ENCODE measurements at places on chromosomes 11 and 22. TPM values are rescaled to one million over a fixed set of nuclear protein-coding genes. Genes with fewer than 3 reads are reported as not detected.

DNA sequence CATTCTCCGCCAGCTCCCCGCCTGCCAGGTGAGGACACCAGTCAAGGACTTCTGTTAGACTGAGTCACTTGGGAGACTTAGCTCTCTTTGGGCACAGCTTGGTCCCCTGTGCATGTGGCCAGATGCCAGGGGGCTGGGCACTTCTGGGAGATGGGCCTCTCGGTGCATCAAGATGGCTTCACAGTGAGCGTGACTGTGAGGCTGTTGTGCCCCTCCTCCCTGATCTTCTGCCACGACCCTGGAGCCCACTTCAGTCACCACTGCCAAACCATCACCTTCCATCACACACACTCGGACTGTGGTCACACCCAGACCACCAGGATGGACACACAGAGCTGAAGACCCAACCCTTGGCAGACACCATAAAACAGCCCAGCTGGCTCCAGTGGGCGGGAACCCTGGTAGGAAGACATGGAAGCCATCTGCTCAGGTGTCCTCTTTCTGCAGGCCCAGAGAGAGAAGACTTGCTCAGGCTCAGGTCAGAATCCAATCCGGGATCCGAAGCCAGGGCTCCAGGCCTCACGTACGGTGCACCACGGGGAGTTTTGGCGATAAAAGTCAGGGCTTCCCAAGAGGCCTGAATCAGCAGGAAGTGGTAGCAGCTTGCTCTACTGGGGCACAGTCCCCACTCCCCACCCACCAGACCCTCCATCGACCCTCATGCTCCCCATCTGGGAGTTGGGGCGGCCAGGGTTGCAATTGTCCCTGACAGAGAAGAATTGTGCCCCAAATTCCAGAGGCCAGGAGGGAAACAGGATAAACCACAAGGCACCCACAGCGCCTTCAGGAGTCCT is 29.8 kb upstream of the CD5 start:
- no peak for DNase-seq
- H3K36me3 ChIP-seq = no peaks in the 10 kb centered on the region
- H3K4me1 ChIP-seq = no peaks in the 10 kb centered on the region
- H3K4me3 ChIP-seq = no peak overlapping the region

DNA sequence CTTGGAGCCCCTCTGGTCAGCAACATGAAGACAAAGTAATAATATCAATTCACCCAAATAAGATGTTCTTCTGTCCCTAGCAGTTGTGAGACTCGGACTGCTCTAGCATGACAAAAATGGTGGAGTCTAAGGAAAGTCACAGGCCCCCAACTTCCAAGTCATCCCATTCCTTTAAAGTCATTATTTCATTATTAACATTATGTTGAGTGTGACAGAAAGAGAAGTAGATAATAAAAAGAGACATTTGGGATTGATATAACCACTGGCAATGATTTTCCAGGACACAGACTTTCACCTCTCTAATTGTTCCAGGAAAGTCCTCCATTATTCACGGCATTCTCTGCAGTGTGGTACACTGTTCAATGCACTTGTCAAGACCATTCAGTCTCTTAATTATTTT is 1533.0 kb upstream of the TENM4 start:
- peaks cover 6% of the 10 kb centered on the region for H3K4me1 ChIP-seq
- H3K27ac ChIP-seq = no peak overlapping the region
- H3K36me3 ChIP-seq = no peaks in the 10 kb centered on the region
- no peaks in the 10 kb centered on the region for H3K27me3 ChIP-seq
- DNase-seq = no peak

POTEH gene
- total RNA-seq = not detected

DNA sequence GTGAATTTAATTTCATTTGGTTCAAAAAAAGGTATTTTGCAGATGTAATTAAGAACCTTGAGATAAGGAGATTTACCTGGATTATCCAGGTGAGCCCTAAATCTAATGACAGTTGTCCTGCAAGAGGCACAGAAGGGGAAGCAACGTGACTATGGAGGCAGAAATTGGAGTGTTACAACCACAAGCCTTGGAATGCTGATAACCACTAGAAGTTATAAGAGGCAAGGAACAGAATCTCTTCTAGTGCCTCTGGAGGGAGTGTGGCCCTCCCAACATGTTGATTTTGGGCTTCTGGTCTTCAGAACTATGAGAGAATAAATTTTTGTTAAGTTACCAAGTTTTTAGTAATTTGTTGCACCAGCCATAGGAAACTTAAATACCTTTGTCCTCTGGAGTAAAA is 32.8 kb downstream of the RRM1 start:
- H3K4me1 ChIP-seq = no peaks in the 10 kb centered on the region
- no peak for DNase-seq
- H3K27ac ChIP-seq = no peak overlapping the region
- H3K27me3 ChIP-seq = no peaks in the 10 kb centered on the region
- no peak overlapping the region for H3K4me3 ChIP-seq
- peaks cover 53% of the 10 kb centered on the region for H3K36me3 ChIP-seq

- H3K27ac ChIP-seq = peak overlapping the region; percentile 91
- DNase-seq = no peak
- H3K4me1 ChIP-seq = peaks cover 81% of the 10 kb centered on the region
- H3K4me3 ChIP-seq = no peak overlapping the region
- H3K36me3 ChIP-seq = peaks cover 13% of the 10 kb centered on the region
- no peaks in the 10 kb centered on the region for H3K27me3 ChIP-seq
Observed at GRCh38 chr11:75324740-75325139, 26.7 kb downstream of the ARRB1 start.

DNA sequence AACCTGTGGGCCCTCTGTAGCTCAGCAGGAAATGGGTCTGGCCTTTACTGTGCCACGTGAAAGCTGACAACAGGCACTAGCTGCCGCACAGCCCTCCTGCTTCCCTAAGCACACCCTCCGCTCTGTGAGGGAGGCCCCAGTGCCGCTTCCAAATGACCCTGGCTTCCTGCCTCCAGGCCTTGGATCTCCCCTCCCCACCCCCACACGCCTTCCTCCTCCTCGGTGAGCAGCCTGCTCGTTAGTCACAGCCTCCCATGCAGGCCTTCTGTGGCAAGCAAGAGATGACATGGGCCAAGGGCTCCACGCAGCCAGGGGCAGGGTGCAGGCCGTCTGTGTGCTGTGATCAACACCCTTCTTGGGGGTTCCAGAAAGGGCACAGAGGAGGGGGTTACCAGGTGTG is 15.3 kb upstream of the RASL10A start:
- no peaks in the 10 kb centered on the region for H3K4me1 ChIP-seq
- no peak overlapping the region for H3K4me3 ChIP-seq
- no peak overlapping the region for H3K27ac ChIP-seq
- DNase-seq = no peak

GRCh38 chr22:24338726-24339451 is 68.3 kb downstream of the SPECC1L start:
- H3K4me1 ChIP-seq = peaks cover 47% of the 10 kb centered on the region
- no peaks in the 10 kb centered on the region for H3K27me3 ChIP-seq
- peak overlapping the region; percentile 93 for H3K27ac ChIP-seq
- H3K36me3 ChIP-seq = peaks cover 41% of the 10 kb centered on the region

GRCh38 chr11:15662285-15662684 is 547.6 kb downstream of the INSC start:
- no peak for DNase-seq
- H3K27me3 ChIP-seq = no peaks in the 10 kb centered on the region
- no peak overlapping the region for H3K27ac ChIP-seq
- peaks cover 21% of the 10 kb centered on the region for H3K4me1 ChIP-seq
- H3K4me3 ChIP-seq = no peak overlapping the region

RBM14 gene
- total RNA-seq = 92.0 TPM

TMEM191B gene
- 2.7 TPM for total RNA-seq

OR4C5 gene
- total RNA-seq = not detected

DNA sequence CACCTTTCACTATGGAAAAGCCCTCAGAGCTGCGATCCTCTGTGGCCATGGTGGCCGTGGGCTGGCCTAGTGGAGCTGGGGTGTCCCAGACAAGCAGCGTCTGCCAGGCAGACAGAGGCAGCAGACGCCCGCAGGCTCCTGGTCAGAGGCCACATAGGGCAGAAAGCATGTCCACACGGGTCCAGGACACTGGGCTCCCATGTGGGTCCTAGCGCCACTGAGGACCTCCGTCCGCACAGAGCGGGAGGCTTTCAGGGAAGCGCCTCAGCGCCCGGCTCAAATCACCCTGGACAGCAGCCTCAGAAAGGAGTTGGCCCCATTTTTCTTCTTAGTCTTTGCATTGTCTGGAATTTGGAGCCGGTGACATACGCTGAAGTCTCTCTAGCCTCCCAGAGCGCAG is 389.7 kb downstream of the BRD1 start:
- no peaks in the 10 kb centered on the region for H3K36me3 ChIP-seq
- H3K27me3 ChIP-seq = no peaks in the 10 kb centered on the region
- no peak for DNase-seq
- H3K4me3 ChIP-seq = no peak overlapping the region
- peak overlapping the region; percentile 70 for H3K27ac ChIP-seq

CRYAB gene
- 1.4 TPM for total RNA-seq

DNA sequence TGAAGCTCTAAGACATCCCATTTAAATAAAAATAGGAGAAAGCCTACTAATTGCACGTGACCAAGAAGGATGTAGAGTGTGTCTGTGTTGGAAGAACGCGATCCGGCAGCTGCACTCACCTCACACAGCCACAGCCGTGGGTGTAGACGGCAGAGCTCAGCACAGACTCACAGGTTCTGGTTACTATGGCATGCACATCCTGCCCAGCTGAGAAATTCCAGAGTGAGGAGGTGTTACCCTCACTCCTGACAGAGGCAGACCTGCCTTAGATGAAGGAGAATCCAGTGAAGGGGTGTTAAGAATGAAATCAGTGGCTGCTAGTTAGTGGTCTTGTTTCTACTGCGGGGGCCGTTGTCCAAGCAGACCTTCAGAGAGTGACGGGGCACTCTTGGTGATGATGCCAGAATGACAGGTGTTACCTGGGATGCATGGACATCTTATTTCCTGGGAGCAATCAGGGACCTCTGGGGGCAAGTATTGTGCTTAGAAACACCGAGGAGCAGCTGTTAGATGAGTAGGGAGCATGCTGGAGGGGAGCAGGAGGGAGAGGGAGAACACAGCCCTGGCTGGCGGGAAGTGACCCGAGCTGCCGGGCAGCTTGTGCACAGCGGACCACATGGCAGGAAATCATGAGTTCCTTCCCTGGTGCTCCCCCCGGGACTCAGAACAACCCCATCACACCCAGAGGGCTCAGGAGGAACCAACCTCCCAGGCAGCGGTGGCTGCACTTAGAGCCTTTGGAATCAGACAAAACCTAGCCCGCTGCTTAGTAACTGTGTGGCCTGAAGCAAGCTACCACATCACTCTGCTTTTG is 12.3 kb downstream of the KCNJ5 start:
- H3K4me3 ChIP-seq = peak overlapping the region; percentile 70
- no peak for DNase-seq
- no peak overlapping the region for H3K27ac ChIP-seq
- H3K4me1 ChIP-seq = peaks cover 40% of the 10 kb centered on the region
- no peaks in the 10 kb centered on the region for H3K36me3 ChIP-seq

GRCh38 chr11:15878756-15879155 is 477.6 kb downstream of the SOX6 start:
- H3K4me3 ChIP-seq = no peak overlapping the region
- DNase-seq = no peak
- peaks cover 8% of the 10 kb centered on the region for H3K4me1 ChIP-seq
- H3K36me3 ChIP-seq = peaks cover 5% of the 10 kb centered on the region
- no peaks in the 10 kb centered on the region for H3K27me3 ChIP-seq

All from WTC11 (cell line).